ENCODE measurements at places on chromosomes 13 and 19.

GRCh38 chr19:46474211-46474610, 2.8 kb upstream of the PNMA8A start:
- DNase-seq = no peak

GRCh38 chr19:13942023-13942684, 3.9 kb upstream of the PODNL1 start:
- DNase-seq = no peak

GRCh38 chr19:32676895-32677359, 1.3 kb downstream of the RGS9BP start:
- DNase-seq = no peak

DNA sequence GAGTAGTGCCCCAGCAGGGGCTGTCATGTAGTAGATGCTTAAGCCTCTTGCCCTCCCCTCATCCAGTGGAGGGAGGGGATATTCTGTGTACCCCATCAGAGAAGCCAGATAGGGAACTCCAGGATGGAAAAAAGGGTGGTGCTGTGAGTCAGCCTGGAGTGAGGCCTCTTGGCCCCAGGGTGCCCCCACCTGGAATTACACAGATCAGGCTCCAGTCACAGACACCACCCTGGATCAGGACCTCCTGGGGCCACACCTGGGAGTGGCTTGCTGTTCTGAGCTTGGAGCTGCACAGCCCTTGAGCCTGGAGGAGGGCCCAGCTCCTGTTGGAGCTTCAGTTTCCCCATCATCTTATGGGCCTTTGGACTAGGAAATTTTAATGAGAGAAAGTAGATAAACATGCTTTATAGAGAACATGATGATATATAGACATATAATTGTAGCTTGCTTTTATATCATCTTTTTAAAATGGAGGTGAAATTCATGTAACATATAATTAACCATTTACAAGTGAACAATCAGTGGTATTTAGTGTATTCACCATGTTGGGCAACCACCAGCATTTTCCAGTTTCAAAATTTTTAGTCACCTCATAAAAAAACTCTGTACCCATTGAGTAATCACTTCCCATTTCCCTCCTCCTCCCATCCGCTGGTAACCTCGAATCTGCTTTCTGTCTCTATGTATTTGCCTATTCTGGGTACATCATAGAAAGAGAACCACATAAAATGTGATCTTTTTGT, 24.6 kb downstream of the CYP4F22 start:
- DNase-seq = no peak

DNA sequence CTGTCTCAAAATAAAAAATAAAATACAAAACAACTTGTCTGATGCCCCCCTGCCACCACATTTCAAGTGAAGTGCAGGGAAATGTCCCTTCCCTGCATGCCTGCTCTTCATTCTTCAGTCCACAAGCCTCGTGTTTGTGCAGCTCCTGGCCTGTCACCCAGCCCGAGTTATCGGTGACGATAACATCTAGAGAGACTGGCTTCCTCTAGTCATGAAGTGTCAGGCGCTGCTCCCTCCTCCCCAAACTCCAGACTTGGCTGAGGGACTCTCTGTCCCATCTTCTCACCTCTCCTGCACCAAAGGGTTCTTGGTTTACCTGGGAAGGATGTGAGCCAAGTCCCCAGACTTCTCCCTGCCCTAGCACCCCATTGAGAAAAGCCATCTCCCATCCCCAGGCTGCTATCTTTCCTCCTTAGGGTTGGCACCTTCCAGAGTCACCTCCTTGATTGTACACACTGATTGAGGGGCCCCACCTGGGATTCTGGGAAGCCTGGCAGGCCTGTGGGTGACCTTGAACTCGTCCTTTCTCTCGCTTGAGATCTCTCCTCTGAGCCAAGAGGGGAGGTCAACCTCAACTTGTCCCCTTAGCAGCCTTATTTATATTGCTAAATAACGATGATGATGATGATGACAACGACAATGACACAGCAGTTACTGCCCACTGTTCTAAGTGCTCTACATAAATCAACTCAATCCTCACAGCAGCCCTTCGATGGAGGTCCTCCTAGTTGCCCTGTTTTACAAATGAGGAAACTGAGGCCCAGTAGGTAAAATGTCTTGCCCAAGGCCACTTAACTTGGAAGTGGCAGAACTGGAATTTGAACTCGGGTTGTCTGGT, 13.1 kb upstream of the PLAUR start:
- no peak for DNase-seq

GRCh38 chr19:19223636-19224035, 11.9 kb downstream of the NCAN start:
- no peak for DNase-seq

GRCh38 chr19:53659292-53659691, 27.5 kb downstream of the DPRX start:
- no peak for DNase-seq

- no peak for DNase-seq
These were observed 36.0 kb downstream of the LCP1 start for GRCh38 chr13:46145950-46146349.

GRCh38 chr19:16620018-16620417, 8.0 kb downstream of the MED26 start:
- no peak for DNase-seq

All from stimulated activated CD8-positive, alpha-beta memory T cell treated with anti-CD3 and anti-CD28 coated beads, Interleukin-2, amount 100 ng/mL, for 48 hours (primary cell).